ENCODE measurements at places on chromosomes 7 and 10. TPM values are rescaled to one million over a fixed set of nuclear protein-coding genes. Genes with fewer than 3 reads are reported as not detected.

Gene UCMA
- not detected for polyA plus RNA-seq

Gene C10orf88
- 21.2 TPM for polyA plus RNA-seq

DNA sequence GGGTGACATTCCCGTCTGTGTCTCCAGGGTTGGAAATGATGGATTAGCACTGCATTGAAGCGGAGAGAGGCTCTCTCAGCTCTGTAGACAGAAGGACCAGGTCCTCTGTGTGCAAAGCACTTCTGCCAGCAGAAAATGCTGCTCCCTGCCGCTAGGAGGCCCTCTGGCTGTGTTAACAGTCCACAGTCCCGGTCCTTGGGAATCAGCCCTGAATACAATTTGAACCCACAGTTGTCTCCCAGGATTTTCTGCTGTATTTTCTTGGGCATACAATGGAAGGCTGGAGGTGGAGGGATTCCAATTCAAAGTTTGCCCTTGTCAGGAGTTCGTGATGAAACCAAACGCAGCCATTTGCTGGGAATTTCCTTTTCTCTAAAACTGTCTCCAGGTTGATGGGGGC, 205.2 kb downstream of the GLRX3 start:
- no peak for DNase-seq

DNA sequence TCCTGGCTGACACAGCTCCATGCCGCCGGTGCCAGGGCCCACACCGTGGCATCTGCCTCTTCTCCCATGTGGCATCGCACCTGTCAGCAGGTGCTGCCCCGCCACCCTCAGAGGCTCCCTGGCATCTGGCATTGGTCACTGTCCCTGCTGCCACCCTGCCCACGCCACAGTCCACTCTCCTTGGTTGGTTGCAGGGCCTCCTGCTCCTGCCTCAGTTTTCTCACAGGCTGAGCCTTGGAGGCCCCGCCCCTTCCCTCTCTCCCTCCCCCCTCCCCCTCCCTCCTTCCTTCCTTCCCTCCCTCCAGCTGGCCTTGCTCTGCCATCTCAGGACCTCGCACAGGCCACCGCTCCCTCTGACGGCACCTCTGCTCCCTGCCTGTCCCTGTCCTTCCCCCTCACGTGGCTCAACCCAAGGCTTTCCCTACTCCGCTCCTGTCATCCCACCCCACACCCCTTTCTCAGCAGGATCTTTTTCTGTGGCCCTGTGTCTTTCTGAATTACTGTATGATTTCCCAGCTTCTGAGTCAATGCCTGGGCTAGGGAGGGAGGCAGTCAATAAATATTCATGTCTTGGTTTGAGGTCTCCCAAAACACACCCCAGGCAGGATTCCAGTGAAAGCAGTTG, 87.4 kb downstream of the INPP5A start:
- no peak for DNase-seq

GRCh38 chr10:92822060-92822634, 26.2 kb upstream of the EXOC6 start:
- DNase-seq = no peak

DNA sequence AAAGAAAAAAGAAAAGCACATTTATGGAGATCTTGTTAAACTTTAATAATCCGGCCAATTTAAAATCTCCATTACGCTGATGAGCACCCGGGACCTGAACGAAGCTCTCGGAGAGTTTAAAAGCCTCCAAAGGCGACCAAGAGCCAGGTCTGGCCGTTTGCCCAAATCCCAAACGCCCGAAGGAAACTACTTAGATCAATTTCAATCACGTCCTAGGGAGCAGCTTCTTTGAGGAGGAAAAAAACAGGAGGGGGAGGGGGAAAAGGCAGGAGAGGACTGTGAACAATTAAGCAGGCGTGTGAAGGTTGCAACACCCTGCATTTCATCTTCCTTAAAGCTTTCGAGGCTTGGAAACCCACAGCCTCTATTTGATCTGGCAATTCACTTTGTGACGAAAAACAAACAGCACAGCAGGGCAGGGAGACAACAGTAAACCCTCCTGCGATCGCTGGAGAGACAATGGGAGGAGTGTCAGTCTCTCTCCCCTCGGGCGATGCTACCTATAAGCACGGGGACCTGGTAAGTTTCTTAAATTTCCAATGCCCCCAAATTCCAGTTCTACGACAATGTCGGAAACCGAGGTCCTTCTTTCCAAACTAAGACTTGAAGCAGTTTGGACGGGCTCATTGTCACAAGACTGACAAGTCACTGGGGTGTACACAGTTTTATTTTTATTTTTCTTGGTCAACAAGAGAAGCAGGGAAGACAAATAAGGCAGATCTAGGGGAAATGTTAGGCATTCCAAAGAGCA, 1.2 kb downstream of the KLF6 start:
- no peak for DNase-seq

DNA sequence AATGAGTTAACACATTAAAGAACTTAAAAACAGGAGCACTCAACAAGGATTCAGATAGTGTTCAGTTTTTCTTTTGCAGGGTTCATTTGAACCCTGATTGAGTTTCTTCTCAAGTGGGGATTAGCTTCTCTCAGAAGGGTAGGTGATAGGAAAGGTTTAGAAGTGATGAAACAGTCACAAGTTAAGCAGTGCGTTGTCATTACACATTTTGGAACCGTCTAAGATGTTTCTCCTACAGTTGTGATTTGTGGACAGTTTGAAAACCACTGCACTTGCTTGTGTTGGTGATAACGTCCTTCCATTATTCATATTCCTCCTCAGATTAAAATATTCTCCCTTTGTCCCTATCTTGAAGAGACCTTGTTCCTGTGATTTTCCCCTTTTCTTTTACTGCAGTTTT, 2.7 kb downstream of the STMP1 start:
- DNase-seq = no peak

GRCh38 chr7:11319491-11320274, 346.0 kb downstream of the PHF14 start:
- DNase-seq = no peak

- DNase-seq = no peak
These were observed 116.8 kb upstream of the MYO3A start for GRCh38 chr10:25817200-25817599.

DNA sequence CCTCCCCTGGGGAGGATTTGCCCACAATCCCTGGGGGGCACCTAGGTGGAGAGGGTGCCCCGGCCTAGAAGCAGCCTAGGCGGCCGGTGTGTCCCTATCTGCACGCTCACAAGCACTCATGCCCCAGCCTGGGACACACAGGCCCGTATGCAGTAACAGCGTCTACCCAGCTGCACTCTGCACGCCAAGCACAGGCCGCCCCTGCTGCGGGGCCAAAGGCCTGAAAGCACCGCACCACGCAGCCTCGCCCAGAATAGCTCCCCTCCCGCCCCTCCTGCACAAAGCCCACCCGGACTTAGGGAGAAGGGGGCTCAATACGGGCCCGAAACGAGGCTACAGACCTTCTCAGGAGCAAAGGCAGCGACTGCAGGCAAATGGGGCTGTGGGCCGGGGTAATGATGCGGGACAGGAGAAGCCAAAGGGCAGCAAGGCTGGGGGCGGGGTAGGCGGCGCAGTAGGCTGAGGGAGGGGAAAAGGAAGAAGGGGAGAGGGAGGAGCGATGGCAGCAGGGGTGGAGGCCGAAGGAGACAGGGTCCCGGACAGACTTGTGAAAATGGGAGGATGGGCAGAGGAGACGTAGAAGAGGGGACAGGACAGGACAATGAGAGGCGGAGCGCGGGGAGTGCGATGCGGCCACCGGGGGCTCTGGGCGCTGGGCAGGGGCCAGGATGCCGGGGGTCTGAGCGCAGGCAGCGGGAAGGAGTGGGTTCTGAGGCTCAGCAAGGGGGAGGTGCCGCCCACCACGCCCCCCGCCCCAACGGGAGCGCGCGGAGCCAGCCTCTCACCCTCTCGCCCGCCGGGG, 544 bp downstream of the GPRIN2 start:
- DNase-seq = no peak

Data from right renal cortex interstitium (tissue), 3 donors.